ENCODE measurements at places on chromosomes 7 and 10. TPM values are rescaled to one million over a fixed set of nuclear protein-coding genes. Genes with fewer than 3 reads are reported as not detected.

GNG11 gene
- total RNA-seq, result 3.1 TPM

MACC1 gene
- 0.30 TPM for total RNA-seq

OPALIN gene
- not detected for total RNA-seq

H2BK1 gene
- 0.96 TPM for total RNA-seq

SPRN gene
- total RNA-seq, result 8.8 TPM

WNT16 gene
- 0.17 TPM for total RNA-seq

TET1 gene
- total RNA-seq, result 16.3 TPM

GPR26 gene
- total RNA-seq, result 0.16 TPM

C7orf33 gene
- total RNA-seq, result not detected

CACNB2 gene
- 2.6 TPM for total RNA-seq

HPS6 gene
- 13.0 TPM for total RNA-seq

ADRB1 gene
- 0.08 TPM for total RNA-seq

COBL gene
- total RNA-seq, result 14.0 TPM

IGFBP3 gene
- total RNA-seq, result 3.0 TPM

TMEM270 gene
- total RNA-seq, result not detected

ZEB1 gene
- total RNA-seq, result 17.3 TPM

DNA sequence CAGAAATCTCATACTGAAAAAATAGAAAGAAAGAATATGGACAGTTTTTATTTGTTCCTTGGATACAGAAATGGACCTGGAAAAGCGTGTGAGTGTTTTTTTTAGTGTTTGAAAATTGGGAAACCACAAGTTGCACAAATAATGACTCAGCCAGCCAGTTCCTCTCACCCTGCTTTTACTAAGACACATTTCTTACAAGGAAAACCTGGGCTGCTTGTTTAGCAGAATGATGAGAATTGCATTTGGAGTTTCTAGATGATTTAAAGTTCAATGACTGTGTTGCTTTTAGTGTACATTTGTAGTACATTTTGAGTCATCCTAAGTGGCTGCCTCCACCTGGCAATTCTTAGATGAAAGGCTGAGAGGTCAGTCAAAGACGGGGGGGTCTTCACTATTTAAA, 218.7 kb downstream of the ABCA13 start:
- no peak for ATAC-seq

DNA sequence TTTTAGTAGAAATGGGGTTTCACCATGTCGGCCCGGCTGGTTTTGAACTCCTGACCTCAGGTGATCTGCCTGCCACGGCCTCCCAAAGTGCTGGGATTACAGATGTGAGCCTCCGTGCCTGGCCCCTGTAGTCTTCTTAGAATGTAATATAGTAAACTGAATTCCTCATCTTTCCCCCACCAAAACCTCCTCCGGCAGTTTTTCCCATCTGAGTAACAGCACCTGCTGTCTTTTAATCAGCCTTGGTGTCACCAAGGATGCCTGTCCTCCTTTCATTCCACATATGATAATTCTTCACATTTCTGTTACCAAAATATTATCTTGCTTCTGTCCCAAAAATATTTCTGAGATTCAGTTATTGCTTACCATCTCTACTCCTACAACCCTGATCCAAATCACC, 80.2 kb downstream of the ZEB1 start:
- ATAC-seq, result no peak

DNA sequence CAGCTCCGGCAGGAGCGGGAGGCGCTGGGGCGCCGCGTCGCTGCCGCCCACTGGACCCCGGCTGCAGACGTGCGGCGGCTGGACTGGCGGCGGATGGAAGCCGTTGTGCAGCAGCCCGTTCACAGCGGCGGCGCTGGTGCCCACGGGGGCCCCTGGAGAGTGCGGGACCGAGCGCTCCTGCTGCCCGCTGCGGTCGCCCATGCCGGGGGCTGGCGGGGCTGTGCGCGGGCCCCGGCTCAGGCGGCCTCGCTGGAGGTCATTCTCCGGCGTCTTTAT, 413 bp downstream of the PANK1 start:
- peak; percentile 60 for ATAC-seq

DNA sequence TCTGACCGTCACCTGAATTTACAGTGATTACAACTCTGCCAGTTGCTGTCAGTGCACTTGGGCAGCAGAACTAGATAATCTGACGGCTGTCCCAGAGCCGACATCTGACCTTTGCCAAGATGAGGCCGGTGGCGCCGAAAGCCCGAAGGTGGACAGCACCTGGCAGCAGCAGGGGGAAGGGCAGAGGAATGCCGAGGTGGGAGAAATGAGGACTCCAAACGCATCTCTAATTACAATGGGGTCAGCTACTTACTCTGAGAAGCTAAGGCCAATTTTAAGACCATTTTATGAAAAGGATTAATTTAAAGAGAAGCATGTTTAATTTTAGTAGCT, 33.8 kb downstream of the TRIM8 start:
- ATAC-seq, result no peak

- ATAC-seq, result no peak
Observed at GRCh38 chr7:82839555-82839954, 323.1 kb downstream of the PCLO start.

DNA sequence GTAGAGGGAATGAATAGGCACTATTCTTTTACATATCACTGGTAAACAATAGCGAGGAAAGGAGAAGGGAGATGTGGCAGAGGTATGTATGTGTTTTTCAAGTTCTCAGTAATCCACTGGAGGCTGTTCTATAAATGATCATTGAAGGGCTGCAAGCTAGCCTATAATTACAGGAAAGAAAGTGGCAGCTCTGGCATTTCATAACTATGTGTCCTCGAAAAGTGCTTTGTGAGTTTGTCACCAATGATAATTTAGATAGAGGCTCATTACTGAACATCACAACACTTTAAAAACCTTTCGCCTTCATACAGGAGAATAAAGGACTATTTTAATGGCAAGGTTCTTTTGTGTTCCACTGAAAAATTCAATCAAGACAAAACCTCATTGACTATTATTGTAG, 235.1 kb downstream of the FOXP2 start:
- no peak for ATAC-seq

- no peak for ATAC-seq
Observed at GRCh38 chr10:77590344-77591237, 47.0 kb downstream of the KCNMA1 start.

GRCh38 chr10:103507235-103508191, 14.0 kb downstream of the NEURL1 start:
- peak; percentile 63 for ATAC-seq

DNA sequence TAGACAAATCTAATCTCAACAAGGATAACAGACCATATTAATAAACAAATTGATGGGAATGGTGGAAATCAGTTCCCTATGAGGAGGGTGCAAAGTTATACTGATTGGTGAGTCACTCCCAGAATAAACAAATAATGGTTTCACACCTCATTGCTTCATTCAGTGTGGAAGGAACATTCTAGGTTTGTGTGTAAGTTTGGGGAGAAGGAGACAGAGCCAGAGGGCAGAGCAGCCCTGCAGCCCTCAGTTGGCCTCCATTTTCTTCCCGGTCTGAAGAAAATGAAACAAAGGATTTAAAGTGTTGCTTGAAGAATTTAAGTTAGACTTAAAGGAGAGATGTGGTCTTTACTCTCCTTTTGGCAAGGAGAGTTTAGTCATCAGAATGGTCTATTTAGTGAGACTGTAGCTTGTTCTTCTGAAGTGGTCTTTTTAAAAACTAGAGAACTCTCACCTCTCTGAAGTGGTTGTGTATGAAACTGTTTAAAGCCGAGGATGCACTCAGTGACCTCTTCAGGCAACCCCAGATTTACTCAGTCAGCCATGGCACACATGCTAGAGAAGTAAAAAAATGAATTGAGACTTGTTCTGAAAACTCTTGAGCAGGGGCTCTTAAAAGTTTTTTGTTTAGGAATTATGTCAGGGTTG, 27.2 kb downstream of the IKZF1 start:
- ATAC-seq, result no peak

DNA sequence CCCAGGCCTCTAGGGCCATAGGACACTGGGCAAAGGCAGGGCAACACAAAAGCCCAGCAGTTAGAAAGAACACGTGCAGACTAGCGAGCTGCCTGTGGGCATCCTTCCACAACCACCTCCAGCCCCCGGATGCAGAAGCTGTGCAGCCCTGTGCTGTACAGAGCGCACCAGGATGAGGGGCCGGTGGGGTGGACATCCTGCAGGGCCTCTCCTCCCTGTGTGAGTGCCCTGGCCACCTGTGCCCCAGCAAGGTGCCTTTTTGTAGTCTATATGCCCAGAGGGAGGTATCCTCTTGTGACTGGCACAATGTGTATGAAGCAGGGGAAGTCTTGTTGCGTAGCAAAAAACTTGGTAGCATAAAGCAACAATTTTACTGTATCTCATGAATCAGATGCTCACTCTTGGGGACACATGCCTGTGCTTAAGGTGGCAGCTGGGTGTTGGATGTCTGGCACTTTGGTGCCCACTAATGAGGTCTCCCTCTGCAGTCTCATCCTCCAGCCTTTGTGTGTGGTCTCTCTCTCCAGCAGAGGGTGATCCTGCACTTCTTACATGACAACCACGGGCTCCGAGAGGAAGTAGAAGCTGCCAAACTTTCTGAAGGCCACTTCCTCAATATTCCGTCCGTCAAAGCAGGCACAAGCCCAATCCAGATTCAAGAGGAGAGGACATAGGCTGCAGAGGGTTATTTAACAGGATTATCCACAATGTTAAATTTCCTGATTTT, 8.7 kb downstream of the NCAPG2 start:
- ATAC-seq, result peak; percentile 56

DNA sequence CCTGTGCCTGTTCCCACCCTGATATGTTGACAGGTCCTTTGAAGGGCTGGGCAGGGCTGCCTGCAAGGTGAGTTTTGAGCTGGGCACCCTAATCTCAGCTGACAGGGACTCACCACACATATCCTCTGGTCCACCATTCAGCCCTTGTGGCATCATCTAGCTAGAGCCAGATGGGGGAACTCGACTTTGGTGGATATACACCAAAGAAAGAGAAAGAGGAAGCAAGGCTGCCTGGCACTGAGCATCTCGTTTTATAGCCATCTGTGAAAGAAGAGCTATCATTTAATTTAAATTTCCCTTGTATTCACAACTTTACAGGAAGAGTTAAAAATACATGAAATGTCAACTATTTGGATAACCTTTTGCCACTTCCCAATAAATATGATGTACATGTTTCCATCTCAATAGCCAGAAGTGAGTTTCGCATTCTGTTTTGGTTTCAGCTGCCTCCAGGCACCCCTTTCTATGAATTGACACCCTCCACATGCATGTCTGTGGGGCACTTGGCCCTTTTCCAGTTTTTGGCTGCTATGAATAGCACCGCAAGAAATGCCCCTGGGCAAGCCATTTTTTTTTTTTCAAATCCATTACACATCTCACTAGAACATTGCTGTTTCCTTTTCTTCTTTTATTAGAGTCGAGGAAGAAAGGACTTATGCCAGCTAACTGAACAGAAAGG, 22.9 kb upstream of the GRB10 start:
- peak; percentile 78 for ATAC-seq

- ATAC-seq, result no peak
Observed at GRCh38 chr7:115113776-115114175, 191.9 kb downstream of the MDFIC start.

- no peak for ATAC-seq
Observed at GRCh38 chr10:59910867-59911266, 4.5 kb upstream of the CCDC6 start.

GRCh38 chr7:77738382-77738781, 42.1 kb downstream of the RSBN1L start:
- ATAC-seq, result no peak

- no peak for ATAC-seq
Observed at GRCh38 chr10:45370202-45370955, 3.6 kb upstream of the ALOX5 start.

GRCh38 chr10:98296524-98296923, 28.5 kb upstream of the LOXL4 start:
- ATAC-seq, result no peak

- no peak for ATAC-seq
Observed at GRCh38 chr10:102948176-102948575, 30.1 kb downstream of the CNNM2 start.

DNA sequence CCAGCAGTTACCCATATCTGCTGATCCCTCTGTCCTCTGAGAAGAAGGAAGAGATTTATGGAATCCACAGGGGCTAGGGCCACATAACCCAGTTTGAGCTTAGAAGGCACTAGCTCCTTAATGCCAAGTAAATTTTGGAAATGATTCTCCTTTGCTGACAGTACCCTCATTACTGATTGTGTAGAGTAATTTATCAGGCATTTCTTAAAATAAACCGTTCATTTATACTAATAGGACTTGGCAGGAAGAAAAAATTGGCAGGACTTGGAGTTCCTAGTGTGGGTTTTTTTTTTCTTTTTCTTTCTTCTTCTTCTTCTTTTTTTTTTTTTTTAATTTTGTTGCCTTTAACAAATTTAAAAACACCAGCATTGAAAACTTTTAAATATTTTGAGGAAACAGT, 645.7 kb downstream of the SUGCT start:
- no peak for ATAC-seq

- ATAC-seq, result no peak
Observed at GRCh38 chr10:69093933-69094332, 6.0 kb downstream of the SRGN start.

GRCh38 chr7:139811066-139811465, 18.0 kb upstream of the TBXAS1 start:
- no peak for ATAC-seq

- no peak for ATAC-seq
Observed at GRCh38 chr7:39910108-39910869, 39.8 kb upstream of the CDK13 start.

DNA sequence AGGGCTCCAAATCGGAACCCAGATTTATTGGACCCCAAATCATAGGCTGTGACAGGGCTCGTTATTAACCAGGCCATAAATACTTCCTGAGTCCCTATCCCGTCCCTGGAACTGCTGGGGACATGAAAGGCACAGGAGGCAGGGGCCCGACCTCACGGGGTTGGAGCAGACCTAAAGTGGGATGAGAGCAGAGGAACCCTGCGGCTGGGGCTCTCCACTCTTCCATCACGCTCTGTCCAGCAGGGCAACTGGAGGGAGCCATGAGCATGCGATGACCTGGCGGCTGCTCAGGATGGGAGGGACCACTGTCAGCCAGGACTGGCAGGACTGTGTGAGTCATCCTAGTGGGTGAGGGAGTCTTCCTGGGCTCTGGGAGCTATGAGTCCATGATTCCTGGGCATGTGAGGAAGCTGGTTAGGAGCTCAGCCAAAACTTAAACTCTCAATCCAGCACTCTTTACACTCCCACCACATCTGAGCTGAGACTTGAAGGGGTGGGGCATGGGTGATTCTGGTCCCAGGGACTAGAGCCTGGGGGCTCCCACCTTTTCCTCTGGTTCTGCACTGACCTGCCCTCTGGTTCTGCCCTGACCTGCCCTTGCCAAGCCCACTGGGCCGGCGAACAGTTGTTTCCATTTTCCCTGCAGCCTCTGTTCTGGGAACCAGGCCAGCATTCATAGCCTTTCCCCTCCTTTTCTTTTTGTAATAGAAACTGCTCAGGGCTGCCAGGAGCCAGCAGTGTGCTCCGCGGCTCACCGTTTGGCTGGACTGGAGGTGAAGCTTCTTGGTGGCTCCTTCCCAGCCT, 47.1 kb downstream of the SYPL1 start:
- peak; percentile 95 for ATAC-seq

GRCh38 chr10:11842411-11842810, 19.3 kb downstream of the PROSER2 start:
- no peak for ATAC-seq

DNA sequence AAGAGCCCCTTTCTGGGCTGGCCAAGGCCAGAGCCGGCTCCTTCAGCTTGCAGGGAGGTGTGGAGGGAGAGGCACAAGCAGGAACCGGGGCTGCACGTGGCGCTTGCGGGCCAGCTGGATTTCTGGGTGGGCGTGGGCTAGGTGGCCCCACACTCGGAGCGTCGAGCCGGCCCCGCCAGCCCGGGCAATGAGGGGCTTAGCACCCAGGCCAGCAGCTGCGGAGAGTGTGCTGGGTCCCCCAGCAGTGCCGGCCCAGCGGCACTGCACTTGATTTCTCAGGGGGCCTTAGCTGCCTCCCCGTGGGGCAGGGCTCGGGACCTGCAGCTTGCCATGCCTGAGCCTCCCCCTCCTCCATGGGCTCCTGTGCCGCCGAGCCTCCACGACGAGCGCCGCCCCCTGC, 48.1 kb downstream of the SH2D4B start:
- no peak for ATAC-seq

All from motor neuron (in vitro differentiated cells).